ENCODE measurements at places on chromosomes 5 and 9.

DNA sequence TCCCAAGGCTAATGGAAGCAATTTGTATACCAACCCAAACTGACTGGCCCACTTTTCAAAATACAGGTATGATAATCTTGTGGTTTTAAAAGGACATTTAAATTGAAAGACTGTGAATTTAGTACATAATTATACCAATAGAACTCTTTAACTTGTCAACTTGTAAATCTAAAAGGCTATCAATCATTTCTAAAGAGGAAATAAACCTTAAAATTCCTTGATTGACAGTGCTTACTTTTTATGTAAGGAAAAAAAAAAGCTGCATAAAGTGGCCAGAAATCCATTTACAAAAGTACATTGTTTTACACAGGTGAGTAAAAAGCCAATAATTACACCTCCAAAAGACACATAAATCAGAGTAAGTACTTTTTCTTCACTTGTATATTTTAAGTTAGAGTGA, 367.4 kb downstream of the EBF1 start:
- DNase-seq = no peak

GRCh38 chr5:171207256-171207847, 101.7 kb upstream of the TLX3 start:
- peak; percentile 46 for DNase-seq

- no peak for DNase-seq
Observed at GRCh38 chr5:156686380-156686779, 163.7 kb upstream of the PPP1R2B start.

- DNase-seq = peak; percentile 44
Observed at GRCh38 chr5:116137544-116138378, 52.9 kb downstream of the COMMD10 start.

DNA sequence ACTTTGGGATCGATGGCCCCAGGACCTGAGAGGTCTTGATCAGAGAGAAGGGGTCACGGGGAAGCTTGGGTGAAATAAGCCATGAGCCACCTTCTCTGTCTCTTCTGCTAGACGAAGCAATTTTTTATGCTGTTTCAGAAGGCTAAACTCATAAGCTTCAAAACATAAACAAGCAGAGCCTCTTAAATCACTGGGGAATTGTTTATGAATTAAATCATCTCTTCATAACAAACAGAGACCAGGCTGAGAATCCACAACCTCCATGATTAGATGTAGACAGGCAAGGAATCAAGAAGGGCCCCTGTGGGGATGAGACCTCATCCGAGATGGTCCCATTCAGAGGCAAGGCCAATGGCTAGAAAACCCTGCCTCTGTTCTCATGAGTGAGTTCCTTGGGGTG, 21.7 kb upstream of the TCOF1 start:
- DNase-seq = no peak

DNA sequence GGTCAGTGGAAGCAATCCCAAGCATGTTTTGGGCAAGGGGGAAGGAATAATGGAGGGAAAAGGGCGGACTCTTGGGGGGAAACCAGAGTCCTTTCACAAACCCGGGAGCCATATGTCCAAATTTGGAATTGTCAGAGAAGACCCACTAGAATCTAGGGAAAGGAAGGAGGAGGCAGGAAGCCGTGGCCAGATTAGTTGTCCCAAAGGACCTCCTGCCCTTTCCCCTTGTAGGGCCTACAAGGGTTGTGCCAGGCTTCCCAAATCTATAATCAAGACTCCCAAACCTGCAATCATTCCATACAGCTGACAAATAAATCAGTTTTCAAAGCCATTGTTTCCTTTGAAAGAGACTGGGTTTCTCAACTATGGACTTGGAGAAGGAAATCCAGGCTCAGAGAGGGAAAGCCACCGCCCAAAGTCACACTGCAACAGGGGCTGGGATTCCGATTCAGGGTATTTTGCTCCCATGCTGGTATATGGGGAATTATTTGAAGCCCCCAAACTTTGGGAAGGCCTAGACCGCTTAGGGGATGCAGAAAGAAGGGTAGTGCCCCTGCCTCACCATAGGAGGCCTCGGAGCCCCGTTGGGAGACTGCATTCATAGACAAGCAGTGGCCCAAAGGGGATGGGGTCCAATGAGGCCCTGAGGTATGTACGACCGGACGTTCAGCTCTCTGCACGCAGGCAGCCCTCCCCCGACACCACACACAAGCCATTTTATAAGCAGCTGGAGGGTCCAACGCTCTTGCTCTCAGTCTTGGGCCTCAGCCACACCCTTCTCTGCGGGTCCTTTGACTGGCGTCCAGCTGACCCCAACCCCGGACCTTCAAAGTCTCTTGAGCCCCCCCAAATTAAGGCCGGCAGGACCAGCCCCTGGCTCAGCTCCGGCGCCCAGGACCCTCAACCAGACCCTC, 815 bp downstream of the ANXA6 start:
- peak; percentile 38 for DNase-seq
